IMR-90 (cell line): ENCODE measurements at places on chromosomes 3 and 15.

DNA sequence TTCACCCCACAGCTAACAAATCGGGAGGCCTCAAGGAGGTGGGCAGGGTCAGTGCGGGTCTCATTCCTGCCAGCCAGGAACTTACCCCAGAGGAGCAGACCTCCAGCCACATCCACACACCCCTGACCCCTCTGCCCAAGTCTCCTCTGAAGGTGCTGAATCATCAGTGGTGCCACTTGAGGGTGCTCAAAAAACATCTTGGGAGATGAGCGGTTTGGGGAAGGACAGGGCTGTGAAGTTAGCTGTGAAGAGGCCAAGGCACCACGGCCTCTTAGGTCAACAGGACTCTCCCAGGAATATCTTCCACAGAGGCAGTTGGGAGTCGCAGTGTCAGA is 1.2 kb downstream of the DAPK2 start:
- no peak for DNase-seq

- peak; percentile 19 for DNase-seq
Measured at GRCh38 chr3:44682182-44682896, 30.1 kb upstream of the ZNF502 start.

- DNase-seq = no peak
Measured at GRCh38 chr3:15539066-15539465, 17.6 kb upstream of the COLQ start.

- no peak for DNase-seq
Measured at GRCh38 chr3:29898171-29898965, 617.5 kb downstream of the RBMS3 start.

GRCh38 chr15:101307048-101307896 is 12.2 kb upstream of the SNRPA1 start:
- no peak for DNase-seq
